ENCODE measurements at places on chromosomes 6 and 20.

DNA sequence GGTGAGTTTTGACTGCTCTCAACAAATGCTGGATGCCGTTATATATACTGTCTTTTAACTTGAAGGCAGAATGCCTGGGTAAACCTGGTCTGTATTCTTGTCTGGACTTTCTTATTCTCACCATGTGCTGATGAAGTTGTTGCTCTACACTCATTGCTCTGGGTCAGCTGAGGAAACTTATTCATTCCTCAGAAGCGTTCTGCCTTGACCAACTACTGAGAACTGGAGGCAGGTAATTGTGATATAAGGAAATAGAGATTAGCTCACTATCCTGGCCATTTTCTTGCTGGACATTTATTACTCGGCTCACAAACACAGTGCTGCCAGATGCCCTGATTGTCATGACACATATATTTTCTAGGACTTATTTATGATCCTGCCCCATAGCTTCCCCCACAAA lies 103.6 kb downstream of the DNAH8 start:
- no peak for DNase-seq

- DNase-seq = no peak
These were observed 269.5 kb upstream of the CITED2 start for GRCh38 chr6:139643986-139644385.

- DNase-seq = no peak
These were observed at the start of gene HELZ2 for GRCh38 chr20:63574156-63574828. Gene HELZ2 (minus strand): TSS chr20:63574239. CDS start chr20:63572385, 1,854 bp downstream.

DNA sequence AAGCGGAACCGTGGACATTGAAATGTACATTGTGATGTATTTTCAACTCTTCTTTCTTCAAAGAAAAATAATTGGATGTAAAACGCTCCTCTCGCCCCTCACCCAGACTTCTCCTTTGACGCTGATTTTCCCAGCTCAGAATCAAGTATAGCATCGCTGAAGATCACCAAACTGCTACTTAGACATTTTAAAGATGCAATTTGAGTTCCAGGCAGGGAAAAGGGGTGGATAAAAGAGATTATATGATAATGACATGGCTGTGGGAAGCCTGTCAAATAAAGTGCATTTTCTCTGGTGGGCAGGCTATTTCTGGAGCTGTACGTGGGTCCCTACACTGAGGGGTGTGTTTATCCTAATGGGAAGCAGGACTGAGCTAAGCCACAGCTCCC lies 240.4 kb downstream of the CDC5L start:
- DNase-seq = no peak

DNA sequence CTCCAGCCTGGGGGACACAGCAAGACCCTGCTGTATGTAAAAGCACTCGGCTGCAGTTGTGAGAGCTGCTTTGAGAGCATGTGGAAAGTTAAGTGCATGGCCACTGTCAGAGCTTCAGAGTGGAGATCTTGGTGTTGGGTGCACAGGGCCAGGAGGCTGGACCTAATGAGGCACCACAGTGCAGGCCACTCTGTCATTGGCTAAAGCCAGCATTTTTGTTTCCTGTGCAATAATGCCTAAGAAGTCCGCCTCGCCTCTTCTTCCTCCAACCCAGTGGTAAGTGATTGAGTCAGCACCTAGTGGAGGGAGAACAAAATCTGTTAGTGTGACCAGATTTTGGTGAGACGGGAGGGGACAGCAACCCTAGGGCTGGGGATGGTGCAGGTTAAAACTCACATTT lies 60.6 kb downstream of the SSR1 start:
- no peak for DNase-seq

DNA sequence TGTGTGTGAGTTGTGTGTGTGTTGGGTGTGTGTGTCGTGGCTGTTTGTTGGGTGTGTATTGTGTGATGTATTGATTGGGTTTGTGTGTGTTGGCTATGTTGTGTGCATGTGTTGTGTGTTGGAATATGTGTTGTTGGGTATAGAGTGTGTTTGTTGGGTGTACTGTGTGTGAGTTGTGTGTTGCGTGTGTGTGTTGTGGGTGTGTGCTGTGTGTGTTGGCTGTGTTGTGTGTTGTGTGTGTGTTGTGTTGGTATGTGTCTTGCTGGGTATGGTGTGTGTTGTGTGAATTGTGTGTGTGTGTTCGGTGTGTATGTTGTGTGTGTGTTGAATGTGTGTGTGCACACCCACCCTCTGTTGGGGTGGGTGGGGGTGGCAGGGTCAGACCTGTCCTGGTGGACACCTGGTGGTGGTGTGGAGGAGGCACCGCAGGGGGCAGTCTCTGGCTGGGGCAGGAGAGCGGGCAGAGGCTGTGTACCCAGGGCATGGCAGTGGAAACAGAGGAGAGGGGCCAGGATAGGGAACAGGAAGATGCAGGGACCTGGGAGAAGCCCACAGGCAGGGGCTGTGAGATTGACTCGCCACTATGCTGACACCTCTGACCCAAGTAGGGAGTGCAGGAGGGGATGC lies 25.5 kb upstream of the PXDC1 start:
- DNase-seq = no peak

GRCh38 chr6:54267798-54268197 lies 40.4 kb upstream of the TINAG start:
- DNase-seq = no peak

DNA sequence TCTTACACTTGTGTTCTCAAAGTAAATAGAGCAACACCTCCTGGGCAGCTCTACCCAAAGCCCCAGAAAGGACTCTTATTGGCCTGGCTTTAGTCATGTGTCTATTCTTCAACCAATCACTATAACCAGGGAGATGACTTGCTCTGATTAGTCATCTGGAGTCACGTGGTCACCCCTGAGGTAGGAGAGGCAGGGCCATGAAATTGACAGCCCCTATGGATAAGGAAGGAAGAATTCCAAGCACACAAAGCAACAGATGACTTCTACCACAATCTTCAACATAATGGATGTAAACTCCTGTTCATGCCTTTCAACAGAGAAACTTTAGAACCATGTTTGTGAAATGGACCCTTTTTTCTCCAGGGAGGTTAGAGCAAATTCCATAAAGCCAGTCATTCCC lies 24.6 kb upstream of the EYA2 start:
- no peak for DNase-seq

GRCh38 chr6:149235130-149235561 lies 82.4 kb upstream of the TAB2 start:
- DNase-seq = no peak

- DNase-seq = peak; percentile 90
These were observed 649.1 kb upstream of the GJE1 start for GRCh38 chr6:141483598-141484061.

GRCh38 chr6:144008120-144008811 lies at the start of gene PLAGL1:
Gene PLAGL1 (minus strand): TSS chr6:144008259. CDS start chr6:143948136, 60,123 bp downstream.
- no peak for DNase-seq

GRCh38 chr6:3665608-3666007 lies 85.9 kb downstream of the PXDC1 start:
- DNase-seq = no peak

GRCh38 chr6:68718385-68719073 lies 83.4 kb downstream of the ADGRB3 start:
- no peak for DNase-seq

- no peak for DNase-seq
These were observed 11.1 kb downstream of the CSNK2A1 start for GRCh38 chr20:532530-532929.

DNA sequence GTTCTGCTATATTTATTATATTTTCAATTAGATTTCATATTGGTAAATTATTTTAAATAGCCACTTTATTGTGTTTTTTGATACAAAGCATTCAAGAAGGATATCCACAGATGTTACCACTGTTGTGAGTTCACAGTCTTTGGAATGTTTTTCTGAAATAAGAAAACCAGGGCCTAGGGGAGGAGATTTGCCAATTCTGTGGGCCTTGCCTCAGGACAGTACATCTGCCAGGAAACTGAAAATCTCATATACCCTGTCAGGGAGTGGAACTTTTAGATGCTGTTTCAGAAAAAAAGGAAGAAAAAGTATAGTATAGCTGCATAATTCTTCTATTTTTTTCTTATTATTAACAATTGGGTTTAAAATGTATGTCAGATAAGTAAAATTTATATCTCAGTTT lies 995.9 kb upstream of the ADGRB3 start:
- no peak for DNase-seq

- peak; percentile 6 for DNase-seq
These were observed 1.4 kb downstream of the FAM83B start for GRCh38 chr6:54847799-54848597.

GRCh38 chr6:1629316-1629715 lies 19.6 kb downstream of the FOXC1 start:
- no peak for DNase-seq

DNA sequence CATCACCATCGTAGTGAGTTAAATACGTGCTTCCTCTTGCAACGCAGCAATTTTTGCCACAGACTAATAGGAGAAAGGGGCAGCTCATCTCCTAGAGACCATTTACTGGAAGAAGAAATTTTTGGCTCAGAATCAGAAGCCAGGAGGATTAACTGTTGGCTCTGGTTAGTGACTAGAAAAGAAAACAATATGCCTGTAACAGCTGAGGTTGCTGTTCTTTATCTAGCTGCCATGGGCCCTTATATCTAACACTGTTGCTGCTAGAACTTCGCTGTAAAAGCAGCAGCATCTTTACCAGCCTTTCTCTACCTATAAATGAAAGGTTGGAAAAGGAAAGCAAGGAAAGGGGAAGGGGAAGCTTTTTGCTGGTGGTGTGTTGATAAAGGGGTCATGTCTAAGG lies 65.9 kb downstream of the FAM135A start:
- DNase-seq = no peak

GRCh38 chr6:15259766-15260098 lies 13.9 kb downstream of the JARID2 start:
- DNase-seq = no peak

DNA sequence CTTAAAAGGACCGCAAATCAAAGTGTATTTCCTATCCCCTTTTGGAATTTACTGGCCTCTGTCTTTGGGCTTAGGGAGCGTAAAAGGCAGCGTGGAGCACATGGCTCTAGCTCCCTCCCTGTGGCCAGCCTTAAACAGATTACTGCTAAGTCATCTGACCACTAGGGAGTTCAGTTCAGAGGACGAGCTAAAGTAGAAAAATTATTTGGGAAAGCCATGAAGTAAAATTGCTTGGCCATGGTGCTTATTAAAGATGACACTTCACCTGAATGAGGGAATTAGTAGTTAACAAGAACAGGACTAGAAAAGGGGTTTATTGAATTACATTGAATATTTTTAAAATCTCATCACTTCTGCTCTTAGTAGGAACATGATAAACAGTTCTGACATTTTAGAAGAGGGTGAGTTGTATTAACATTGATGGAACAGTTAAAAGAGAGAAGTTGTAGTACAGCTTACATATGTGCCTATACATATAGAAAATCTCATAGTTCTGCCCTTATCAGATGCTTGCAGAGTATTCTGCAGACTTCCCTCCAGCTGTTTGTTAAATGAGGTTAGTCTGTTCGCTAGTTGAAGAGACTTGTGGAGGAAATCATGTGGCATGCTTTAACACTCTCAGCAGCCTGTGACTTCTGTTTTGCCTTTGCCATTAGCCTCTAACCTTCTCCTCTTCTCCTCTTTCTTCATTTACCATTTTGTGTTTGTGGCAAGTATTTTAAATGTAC lies 31.2 kb upstream of the MAPK13 start:
- DNase-seq = no peak

DNA sequence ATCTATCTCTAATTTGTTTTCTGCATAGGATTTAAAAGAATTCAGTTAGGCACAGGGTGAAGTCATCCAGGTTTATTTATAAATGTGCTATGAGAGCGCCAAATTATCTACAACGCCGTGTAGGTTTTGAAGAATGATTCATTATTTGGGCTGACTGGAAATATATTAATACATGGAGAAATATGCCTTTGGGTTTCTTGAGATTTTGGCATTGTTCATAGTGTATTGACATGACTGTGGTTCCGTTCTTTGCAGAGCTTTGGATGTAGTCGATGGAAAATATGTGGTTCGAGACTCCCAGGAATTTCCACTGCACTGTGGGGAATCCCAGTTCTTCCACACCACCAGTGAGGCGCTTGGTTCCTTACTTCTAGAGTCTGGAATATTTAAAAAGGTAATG lies 90.9 kb downstream of the CRYBG1 start:
- DNase-seq = no peak

DNA sequence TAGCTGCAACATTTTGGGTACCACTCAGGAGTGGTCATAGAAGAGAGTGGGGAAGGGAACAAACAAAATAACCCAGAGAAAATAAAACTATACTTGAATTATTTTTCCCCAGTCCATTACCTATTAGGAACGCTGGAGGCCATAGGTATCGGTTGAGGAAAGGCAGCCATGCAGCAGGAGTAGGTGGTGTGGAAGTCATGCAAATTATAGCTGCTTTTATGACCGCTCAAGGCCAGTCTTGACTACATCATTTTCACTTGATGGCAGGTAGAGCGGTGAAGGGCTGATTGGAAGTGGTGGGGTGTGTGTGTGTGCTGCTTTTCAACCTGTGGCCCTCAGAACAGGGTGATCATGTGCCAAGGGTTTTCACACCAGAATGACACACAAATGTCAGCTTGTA lies 36.5 kb upstream of the KIF13A start:
- DNase-seq = no peak

DNA sequence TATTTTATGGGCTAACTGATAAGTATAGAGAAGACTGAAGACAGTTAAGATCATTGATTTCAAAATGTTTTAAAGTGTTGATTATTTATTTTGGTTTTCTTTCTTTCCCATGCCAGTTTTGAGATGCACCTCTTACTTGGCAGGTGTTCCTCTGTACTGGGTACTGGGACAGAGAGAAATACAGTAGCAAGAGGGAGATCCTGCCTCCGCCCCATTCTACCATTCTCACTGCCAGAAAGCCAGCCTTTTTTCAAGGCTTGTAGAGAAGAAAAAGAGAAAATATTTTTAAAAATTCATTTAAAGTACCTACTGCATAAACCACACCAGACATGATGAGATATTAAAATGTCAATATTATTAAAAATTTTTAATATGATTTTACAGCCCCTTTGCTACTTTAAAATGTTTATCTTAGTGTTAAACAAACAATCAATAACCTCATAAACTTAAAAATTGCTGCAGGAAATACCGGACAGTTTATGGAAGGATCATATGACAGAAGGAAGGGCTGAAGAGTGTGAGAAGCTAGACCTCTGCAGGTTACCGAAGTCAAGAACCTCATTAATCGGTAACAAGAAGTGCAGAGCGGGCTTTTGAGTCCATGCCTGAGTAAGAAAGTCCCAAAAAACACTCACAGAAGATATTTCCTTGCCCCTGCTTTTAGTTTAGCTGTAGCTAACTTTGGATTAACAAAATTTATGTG lies 117.8 kb upstream of the ESR1 start:
- no peak for DNase-seq

GRCh38 chr6:113871975-113872374 lies 14.8 kb downstream of the MARCKS start:
- DNase-seq = no peak

DNA sequence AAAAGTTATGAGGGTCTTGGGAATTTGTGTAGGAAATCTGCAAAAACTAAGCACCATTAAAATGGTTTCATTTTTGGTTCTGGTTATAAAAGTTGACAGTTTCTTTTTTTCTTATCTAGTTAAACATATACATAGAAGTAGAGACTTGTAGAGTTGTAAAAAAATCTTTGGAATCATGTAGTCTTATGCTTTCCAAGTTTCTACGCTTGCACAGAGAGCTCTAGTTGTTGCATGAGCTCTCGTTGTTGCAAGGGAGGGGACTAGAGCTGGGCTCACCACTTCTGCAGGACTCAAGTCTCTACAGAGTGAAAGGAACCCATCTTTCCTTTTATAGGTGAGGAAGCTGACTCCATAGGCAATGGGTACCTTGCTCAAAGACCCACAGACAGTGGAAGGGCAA lies 21.6 kb upstream of the CCN2 start:
- DNase-seq = no peak

All from BJ (cell line).